Skin of body (tissue), 3 donors: ENCODE measurements at places on chromosomes 6 and 20. TPM values are rescaled to one million over a fixed set of nuclear protein-coding genes. Genes with fewer than 3 reads are reported as not detected.

Gene GSTA2
- not detected for total RNA-seq

Gene TUBB1
- 3.3 TPM for total RNA-seq

Gene TCP11
- 0.30 TPM for total RNA-seq

Gene STMND1
- not detected for total RNA-seq

Gene NKAPL
- 0.79 TPM for total RNA-seq

Gene LST1
- 7.6 TPM for total RNA-seq

Gene CPNE5
- 4.0 TPM for total RNA-seq

Gene ADTRP
- total RNA-seq = 14.0 TPM

Gene NOX3
- total RNA-seq = not detected

Gene MROH8
- total RNA-seq = 1.7 TPM

Gene GDAP1L1
- total RNA-seq = 0.20 TPM

Gene LTB
- 1.6 TPM for total RNA-seq

Gene BFSP1
- 1.3 TPM for total RNA-seq

Gene EYA2
- total RNA-seq = 0.59 TPM

Gene MEI4
- 0.10 TPM for total RNA-seq

Gene DNAH8
- total RNA-seq = 0.89 TPM

Gene PSMB9
- total RNA-seq = 7.3 TPM

Gene SLC22A2
- total RNA-seq = not detected

Gene TREM2
- total RNA-seq = 0.59 TPM

Gene BTN1A1
- not detected for total RNA-seq

Gene ADIG
- not detected for total RNA-seq

Gene TMEM217
- total RNA-seq = 1.3 TPM

Gene PRRT1
- 0.20 TPM for total RNA-seq

Gene IP6K3
- total RNA-seq = 3.8 TPM

Gene TRIM10
- total RNA-seq = 2.2 TPM

Gene SYCP2L
- total RNA-seq = 4.9 TPM

Gene SLC52A3
- total RNA-seq = 1.5 TPM

Gene IGF2R
- 93.1 TPM for total RNA-seq

Gene UST
- 25.0 TPM for total RNA-seq
